CD4-positive, CD25-positive, alpha-beta regulatory T cell (primary cell): ENCODE measurements at places on chromosomes 1 and 21.

DNA sequence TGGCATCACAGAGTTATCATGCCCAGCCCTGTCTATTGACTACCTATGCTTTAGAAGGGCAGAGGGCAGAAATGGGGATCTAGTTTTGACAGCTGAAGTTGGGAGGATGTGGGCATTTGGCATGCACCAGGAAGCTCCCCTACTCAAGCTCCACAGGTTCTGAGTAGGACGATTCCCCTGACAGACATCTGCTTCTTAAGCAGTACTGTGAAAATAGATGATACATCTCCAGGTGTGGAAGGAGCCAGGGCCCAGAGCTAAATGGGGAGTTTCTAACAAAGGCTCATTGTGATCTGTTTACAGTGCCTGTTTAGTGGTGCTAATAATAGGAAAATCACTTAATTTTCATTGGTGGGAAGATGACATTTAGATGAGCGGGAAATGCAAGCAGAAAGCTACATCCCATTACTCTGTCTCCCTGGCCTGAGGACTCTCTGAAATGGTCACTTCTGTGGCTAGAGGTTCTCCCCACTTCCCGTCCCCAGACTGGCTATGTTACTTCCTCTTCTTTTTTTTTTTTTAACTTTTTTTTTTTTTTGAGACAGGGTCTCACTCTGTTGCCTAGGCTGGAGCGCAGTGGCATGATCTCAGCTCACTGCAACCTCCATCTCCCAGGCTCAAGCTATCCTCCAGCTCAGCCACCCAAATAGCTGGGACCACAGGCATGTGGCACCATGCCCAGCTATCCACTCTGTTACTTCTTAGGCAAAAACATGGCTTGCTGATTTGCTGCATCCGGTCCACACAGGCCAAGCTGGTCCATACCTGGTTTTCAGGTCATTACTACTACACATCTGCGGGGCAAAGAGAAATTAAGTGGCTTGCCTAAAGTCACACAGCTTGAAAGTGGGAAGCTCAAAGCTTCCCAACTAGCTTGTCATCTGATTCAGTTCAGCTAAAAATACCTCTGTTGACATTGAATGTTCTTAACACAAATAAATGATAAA is 23.2 kb upstream of the CNIH3 start:
- H3K4me3 ChIP-seq, result no peak overlapping the region
- no peak overlapping the region for H3K27ac ChIP-seq
- no peaks in the 10 kb centered on the region for H3K36me3 ChIP-seq
- no peaks in the 10 kb centered on the region for H3K4me1 ChIP-seq

- no peaks in the 10 kb centered on the region for H3K4me1 ChIP-seq
- no peak for DNase-seq
- no peaks in the 10 kb centered on the region for H3K27me3 ChIP-seq
- H3K4me3 ChIP-seq, result no peak overlapping the region
- H3K36me3 ChIP-seq, result no peaks in the 10 kb centered on the region
Observed at GRCh38 chr1:113488576-113489177, 98.4 kb downstream of the MAGI3 start.

- H3K27me3 ChIP-seq, result no peaks in the 10 kb centered on the region
- peaks cover 5% of the 10 kb centered on the region for H3K4me1 ChIP-seq
- peaks cover 2% of the 10 kb centered on the region for H3K36me3 ChIP-seq
- H3K4me3 ChIP-seq, result no peak overlapping the region
- DNase-seq, result no peak
Observed at GRCh38 chr1:41576620-41577019, 92.1 kb upstream of the EDN2 start.

DNA sequence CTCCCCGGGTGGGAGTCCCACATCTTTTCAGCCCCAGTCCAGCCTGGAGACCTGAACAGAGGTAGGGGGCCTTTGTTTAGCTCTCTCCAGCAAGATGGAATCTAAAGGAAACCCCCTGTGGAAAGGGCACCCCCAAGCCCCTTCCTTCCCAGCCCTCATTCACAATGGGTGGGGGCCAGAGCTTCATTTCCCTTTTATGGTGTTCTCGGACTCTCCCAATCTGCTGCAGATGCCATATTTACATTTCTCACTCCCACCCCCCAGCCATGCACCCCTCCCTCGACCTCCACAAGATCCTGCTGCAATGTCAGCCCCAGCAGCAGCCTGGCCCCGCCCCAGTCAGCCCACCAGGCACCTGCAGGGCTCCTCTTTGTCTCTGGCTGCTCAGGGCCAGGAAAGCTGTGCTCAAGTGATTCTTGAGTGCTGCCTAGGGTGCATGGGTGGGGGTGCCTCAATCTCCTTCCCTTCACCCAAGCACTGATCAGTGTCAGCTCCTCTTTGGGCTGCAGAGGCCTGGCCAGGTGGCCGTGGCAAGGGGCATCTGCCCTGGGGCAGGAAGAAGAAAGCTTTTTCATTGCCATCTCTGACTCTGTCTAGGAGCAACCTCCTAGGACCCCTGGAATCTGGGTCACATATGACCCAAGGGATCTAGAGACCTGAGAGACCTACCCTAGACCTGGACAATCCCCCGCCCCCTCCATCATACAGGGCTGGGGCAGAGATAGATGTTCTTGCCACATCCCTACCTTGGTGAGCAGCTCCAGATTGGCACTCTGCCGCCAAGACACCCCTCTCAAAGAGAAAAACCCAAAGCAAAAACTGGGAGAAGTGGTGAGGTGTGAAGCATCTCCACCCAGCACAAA is 1.7 kb downstream of the KIF21B start:
- peak overlapping the region; percentile 86 for H3K4me3 ChIP-seq
- peaks cover 81% of the 10 kb centered on the region for H3K4me1 ChIP-seq
- peak; percentile 43 for DNase-seq
- H3K27me3 ChIP-seq, result no peaks in the 10 kb centered on the region

- H3K36me3 ChIP-seq, result no peaks in the 10 kb centered on the region
- peaks cover 4% of the 10 kb centered on the region for H3K27me3 ChIP-seq
- peaks cover 5% of the 10 kb centered on the region for H3K4me1 ChIP-seq
- DNase-seq, result no peak
- no peak overlapping the region for H3K27ac ChIP-seq
Observed at GRCh38 chr21:38729291-38729690, 76.4 kb upstream of the ETS2 start.
